ENCODE measurements at places on chromosomes 2 and 18.

DNA sequence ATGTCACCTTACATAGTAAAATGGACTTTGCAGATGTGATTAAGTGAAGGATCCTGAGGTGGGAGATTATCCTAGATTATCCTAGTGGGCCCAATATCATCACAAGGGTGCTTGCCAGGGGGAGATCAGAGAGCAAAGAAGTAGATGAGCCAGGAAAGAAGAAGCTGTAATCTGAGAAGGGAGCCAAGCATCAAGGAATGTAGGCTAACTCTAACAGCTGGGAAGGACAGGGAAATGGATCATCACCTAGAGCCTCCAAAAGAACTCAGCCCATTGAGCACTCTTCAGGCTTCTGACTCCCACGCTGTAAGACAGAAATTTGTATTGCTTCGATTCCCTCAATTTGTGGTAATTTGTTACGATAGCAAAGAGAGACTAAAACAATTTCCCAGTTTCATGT lies 309.9 kb downstream of the LRP1B start:
- DNase-seq, result no peak

DNA sequence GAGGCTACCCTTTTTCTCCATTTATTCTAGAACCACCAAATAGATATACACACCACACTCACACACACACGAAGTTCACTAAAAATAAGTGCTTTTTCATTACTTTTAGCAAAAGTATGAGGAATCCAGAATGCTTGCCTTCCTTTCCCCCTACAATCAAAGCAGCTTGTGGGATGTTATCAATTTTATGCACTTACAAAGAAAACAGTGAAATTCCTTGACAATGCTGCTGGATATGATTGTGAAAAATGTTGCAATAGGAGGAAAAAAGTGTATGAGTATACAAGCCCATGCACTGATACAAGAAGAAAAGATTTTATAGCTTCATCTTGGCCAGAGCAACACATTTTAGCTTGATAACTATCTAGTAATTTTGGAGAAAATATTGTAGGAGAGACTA lies 269.2 kb downstream of the XIRP2 start:
- no peak for DNase-seq

DNA sequence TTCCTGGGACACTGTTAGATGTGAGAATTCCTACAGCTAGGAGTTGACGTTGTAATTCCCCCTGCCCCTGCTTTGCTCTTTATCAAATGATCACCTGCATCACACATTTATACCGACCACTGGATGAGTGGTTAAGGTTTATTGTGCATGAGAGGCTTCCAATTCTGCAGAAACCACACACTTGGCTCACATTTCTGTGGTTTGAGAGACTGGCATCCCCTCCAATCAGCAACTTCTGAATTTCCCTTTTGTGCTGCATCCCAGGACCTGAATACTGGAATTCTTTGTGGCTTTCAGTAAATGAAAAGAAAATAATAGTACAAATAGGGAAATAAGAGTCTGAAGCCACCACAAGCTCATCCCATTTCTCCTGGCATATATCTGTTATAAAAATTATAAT lies 628.7 kb upstream of the PIK3C3 start:
- DNase-seq, result no peak

DNA sequence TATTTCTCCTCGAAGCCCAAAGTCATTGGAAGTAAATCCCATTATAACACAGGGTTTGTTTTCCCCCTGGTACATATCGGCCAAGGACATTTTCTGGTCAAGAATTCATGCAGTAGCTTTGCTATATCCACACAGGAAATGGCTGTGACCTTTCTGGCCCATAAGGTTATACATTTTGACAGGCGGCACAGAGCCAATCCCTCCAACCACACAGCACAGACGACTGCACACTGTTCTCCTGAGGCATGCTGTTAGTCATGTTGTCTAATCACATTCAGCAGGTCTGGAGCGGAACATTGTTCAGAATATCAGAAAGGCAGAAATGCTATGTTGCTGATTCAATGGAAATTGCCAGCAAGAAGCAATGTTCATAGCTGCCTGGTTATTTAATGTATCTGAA lies 742.3 kb upstream of the SLC8A1 start:
- DNase-seq, result peak; percentile 56

DNA sequence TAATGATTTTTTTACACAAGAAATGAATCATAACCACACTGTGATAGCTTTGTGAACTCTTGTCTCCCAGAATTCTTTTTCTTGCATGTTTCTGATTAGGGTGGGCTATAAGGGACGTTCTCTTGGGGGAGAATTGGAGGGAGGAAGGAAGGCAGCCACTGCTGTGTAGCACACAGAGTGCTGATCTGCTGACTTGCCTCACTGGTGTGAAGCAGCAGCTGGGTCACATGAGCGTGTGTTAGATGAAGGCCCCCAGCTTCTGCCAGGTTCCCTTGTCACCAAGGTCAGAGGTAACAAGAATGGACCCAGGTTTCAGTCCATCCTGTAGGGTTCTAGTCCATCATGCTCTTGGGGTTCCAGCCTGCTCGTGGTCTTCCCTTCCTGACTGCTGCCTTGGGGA lies 107.4 kb upstream of the GLI2 start:
- DNase-seq, result no peak

DNA sequence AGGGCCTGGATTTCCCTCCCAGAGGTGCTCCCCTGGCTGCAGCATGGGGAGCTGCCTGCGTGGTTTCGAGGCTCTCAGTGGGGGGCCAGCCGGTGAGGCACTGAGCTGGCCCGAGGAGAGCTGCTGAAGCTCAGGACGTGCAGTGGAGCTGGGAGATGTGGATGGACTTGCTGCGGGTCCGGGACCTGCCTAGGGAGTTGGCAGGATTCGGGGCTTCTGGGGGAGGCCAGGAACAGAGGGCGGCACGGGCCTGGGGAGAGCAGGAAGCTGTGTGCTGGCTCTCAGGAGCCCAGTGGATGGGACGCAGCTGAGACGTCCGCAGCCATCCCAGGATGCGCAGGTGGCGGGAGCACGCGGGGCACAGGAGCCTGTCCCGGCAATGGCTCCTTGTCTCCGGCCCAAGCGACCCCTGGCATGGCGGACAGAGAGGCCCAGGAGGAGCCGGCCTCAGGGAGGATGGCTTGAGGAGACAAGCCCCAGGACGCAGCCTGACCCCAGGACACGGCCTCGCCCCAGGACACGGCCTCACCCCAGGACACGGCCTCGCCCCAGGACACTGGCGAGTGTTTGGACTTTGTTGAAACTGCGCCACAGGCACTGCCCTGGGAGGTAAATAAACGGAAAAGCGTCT lies 116.1 kb downstream of the NFATC1 start:
- no peak for DNase-seq

DNA sequence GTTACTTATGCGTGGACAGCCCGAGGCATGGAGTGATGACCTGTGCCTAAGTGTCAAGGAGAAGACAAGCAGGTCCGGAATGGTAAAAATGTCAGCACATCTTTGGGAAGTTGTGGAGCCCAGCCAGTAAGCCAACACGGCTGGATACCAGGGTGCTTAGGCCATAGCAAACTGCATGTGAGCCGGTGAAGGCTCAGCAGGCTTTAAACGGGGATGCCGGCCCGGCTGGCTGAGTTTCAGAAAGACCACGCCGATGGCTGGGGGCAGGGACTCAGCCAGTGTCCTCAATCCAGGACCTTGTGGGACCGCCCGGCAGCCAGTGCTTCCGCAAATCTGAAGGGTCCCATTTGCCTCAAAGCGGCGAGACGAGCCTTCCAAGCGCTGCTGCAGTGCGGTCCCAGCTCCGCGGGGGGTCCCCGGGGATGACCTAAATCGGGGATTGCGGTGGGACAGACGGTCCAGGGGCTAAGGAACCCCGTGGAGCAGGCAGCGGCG lies 946 bp upstream of the AGAP1 start:
- no peak for DNase-seq

- DNase-seq, result no peak
Observed at GRCh38 chr18:35658112-35658511, 76.6 kb downstream of the GALNT1 start.

GRCh38 chr2:178315078-178315477 lies 120.8 kb downstream of the OSBPL6 start:
- DNase-seq, result no peak

- peak; percentile 17 for DNase-seq
Observed at GRCh38 chr2:36287363-36288275, 68.0 kb upstream of the CRIM1 start.

DNA sequence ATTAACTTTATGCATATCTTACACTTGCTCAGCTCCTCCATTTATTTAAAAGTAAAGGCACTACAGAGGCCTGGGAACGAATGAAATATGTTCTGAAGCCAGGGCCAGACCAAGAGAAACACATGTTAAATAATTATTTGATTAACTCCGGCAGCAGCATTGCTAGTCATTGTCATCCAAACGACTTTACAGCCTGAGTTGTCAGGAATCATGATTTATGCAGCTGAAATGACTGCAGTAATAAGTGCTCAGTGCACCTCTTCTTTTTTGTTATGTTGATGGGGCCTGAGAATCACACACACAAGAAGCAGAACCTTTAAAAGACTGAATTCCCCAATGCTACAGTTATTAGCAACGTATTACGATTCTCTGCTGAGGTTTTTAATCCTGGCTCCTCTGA lies 58.9 kb downstream of the EPHA4 start:
- DNase-seq, result no peak

- no peak for DNase-seq
Observed at GRCh38 chr2:16168506-16169264, 228.3 kb downstream of the MYCN start.

GRCh38 chr2:96527286-96528005 lies 9.1 kb upstream of the ARID5A start:
- DNase-seq, result no peak

DNA sequence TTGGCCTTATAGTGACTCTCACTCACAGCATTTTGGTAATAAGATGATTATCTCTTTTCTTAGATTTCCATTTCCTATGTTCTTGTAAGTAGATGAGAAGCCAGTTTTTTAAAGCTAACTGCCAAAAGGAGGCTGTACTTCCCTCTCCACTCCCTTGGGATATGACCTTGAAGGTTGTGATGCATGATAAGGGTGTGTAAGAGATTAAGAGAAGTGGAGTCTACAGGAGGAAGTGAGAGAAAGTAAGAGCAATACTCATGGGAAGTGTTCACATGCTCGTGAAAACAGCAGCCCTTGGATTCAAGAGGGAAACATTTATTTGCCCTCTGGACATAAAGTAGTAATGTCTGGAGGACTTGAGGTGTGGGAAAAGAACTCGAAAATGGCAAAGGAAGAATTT lies 171.5 kb downstream of the EVA1A start:
- no peak for DNase-seq
